Left colon (tissue), 2 donors: ENCODE measurements at places on chromosomes 12 and 14.

DNA sequence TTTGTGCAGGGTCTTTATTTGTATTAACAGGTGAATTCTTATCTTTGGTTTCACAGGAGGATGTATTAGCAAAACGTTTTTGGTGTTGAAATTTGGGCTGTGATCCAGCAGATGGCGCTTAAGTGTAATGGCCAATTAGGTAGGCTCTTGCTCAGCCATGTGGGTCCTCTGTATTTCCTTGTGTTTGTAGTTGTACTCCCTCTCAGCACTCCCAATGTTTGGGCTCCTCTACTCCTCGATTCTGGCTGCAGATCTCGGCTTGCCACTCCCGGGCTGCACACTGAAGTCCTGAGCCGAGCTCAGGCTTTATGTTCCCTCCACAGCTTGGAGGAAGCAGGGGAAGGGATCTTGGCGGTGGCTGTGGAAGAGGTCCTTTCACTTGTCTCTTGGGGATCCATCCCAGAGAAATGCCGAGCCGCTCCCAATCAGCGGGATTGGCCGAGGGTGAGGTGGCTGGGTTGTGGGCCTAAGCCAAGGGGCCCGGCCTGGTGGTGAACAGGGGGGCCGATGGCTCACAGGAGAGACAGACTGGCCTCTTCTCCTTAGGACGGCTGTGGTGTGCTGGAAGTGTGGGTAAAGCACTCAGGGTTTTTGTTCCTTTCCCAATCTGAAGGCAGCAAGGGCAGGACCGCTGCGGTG is 133.7 kb downstream of the AEBP2 start:
- no peak for DNase-seq

GRCh38 chr14:97311411-97311810 is 514.2 kb downstream of the VRK1 start:
- DNase-seq, result no peak

- no peak for DNase-seq
Measured at GRCh38 chr12:120139958-120140357, 23.4 kb upstream of the RAB35 start.

DNA sequence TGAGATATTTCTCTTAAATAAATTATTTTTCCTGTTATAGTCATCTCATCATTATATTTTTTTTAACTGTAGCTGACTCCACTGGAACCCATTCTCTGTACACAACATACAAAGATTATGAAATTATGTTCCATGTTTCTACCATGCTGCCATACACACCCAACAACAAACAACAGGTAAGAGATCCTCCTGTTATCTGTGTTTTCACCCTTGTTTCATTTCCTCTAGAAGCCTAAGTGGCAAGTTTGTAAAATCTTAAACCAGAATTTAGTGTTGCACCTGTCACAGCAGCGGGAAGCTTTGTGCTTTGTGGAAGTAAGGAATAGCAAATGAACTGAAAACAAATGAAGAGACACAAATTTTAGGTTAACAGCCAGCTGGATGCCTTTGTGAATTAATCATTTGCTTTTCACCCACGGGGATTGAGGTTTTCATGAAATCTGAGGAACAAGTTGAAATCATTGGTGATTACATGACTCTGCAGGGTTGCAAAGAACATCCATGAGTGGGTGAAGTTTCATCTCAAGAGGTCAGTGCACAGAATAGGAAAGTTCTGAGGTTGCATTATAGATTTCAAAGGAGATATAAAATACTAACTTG is 273.9 kb upstream of the RGS6 start:
- DNase-seq, result no peak

- no peak for DNase-seq
Measured at GRCh38 chr12:26798640-26799039, 34.4 kb downstream of the ITPR2 start.

DNA sequence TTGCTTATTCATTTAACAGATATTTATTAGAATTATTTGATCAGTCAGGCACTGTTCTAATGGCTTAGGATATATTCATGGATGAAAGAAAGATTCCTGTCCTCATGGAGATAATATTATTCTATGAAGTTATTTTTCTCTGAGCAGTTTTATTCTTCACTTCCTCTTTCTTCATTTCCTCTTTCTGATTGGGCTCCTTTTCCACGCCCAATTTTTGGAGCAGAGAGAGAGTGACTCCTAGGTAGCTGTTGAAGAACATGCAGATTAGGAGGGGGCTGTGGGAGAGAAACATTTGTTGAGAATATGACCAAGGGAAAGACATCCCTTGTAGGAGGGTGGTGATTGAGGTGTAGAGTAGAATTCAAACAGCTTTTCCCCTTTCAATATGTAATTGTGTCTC is 6.0 kb upstream of the YARS2 start:
- DNase-seq, result no peak
